ENCODE measurements at places on chromosomes 6 and 20.

DNA sequence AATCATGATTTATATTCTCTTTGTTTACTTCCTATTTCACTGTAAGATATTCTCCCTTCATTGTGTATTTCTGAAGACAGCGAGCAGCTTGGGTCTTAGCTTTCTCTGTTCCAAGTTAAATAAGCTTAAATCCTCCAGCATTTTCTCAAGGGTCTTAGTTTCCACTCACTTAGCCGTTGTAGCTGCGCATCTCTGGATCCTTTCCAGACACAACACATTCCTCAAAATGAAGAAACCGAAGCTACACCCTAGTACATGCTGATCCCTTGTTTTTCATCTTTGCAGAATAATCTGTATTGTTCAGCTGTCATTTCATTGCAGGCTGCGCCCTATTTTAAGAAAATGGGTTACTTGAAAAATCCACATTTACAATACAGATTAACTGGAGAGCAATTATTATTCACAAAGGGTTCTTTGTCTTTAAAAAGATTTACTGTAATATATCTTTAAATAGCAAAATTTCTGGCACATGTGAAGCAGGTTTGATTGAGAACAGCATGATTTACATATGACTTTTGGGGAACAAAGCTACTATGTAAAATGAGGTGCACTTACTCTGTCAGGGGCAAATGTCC, 375.8 kb downstream of the QKI start:
- DNase-seq: no peak

- DNase-seq: no peak
These were observed 621.5 kb downstream of the QKI start for GRCh38 chr6:164035900-164036485.

- no peak for DNase-seq
These were observed 332.3 kb upstream of the MARCKS start for GRCh38 chr6:113524826-113525225.

DNA sequence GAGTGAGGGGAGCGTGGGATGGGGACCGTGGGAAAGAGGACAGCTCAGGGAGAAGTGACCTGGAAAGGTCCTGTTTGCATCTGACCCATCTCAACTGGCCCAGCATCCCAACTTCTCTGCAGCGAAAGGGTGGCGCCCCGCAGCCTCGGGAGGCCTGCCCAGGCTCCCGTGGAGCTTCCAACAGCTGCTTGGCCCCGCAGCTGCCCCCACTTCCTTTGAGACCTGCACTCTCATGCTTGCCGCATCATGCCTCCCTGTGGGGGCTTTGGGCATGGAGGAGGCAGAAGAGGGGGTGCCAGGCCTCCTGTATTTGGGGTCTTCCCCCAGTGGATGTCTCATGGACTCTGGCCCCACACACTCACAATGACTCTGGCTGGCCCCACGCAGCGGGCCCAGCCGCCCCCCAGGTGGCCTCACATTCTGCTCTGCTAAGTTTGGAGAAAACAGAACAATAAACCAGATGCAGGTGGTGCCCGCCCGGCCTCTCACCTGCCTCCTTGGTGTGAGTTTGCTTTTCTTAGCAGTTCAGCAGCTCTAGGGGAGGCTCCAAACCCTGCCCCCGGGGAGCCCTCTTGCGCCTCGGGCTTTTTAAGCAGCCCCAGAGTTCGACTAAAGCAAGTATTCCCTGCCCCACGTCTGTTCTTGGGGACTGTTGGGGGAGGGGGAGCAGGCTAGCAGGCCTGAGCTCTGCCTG, 40.7 kb downstream of the CPXM1 start:
- DNase-seq: no peak

- DNase-seq: peak; percentile 60
These were observed 54.6 kb downstream of the BPIFB1 start for GRCh38 chr20:33337531-33338165.

GRCh38 chr6:39445667-39446066, 123.2 kb upstream of the KCNK16 start:
- no peak for DNase-seq

GRCh38 chr20:50969435-50969834, 10.8 kb downstream of the MOCS3 start:
- no peak for DNase-seq

GRCh38 chr6:3535776-3536435, 79.1 kb upstream of the SLC22A23 start:
- no peak for DNase-seq

GRCh38 chr20:14701326-14701725, 363.9 kb upstream of the FLRT3 start:
- no peak for DNase-seq

GRCh38 chr20:20457392-20458126, 89.7 kb downstream of the INSM1 start:
- no peak for DNase-seq

- DNase-seq: no peak
These were observed 398.0 kb downstream of the CDKAL1 start for GRCh38 chr6:20932284-20932683.

GRCh38 chr6:169293196-169293595, 39.5 kb upstream of the THBS2 start:
- no peak for DNase-seq

DNA sequence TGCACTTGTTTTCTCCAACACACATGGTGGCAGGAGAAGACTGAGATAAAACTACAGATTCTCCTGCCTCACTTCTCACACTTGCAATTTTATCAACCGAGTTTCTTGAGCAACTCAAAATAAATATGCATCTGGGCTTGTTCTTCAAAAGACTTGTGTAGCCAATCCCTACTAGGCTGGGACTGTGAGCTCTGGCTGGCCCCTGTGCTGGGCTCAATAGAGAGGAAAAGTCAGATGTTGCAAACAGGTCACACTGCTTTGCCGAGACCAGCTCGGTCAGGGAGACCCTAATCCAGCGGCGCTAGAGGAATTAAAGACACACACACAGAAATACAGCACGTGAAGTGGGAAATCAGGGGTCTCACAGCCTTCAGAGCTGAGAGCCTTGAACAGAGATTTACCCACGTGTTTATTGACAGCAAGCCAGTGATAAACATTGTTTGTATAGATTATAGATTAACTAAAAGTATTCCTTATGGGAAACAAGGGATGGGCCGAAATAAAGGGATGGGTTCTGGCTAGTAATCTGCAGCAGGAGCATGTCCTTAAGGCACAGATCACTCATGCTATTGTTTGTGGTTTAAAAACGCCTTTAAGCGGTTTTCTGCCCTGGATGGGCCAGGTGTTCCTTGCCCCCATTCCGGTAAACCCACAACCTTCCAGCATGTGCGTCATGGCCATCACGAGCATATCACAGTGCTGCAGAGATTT, 32.7 kb downstream of the FAM50B start:
- no peak for DNase-seq

GRCh38 chr6:168447700-168448099, 6.7 kb downstream of the SMOC2 start:
- no peak for DNase-seq

GRCh38 chr6:11251553-11252360, 19.3 kb upstream of the NEDD9 start:
- no peak for DNase-seq

- no peak for DNase-seq
These were observed 18.8 kb downstream of the EYA2 start for GRCh38 chr20:46913329-46914044.

- DNase-seq: peak; percentile 83
These were observed 17.4 kb downstream of the HSPA12B start for GRCh38 chr20:3749689-3750531.

GRCh38 chr6:170257376-170257775, 33.5 kb downstream of the DLL1 start:
- DNase-seq: no peak

DNA sequence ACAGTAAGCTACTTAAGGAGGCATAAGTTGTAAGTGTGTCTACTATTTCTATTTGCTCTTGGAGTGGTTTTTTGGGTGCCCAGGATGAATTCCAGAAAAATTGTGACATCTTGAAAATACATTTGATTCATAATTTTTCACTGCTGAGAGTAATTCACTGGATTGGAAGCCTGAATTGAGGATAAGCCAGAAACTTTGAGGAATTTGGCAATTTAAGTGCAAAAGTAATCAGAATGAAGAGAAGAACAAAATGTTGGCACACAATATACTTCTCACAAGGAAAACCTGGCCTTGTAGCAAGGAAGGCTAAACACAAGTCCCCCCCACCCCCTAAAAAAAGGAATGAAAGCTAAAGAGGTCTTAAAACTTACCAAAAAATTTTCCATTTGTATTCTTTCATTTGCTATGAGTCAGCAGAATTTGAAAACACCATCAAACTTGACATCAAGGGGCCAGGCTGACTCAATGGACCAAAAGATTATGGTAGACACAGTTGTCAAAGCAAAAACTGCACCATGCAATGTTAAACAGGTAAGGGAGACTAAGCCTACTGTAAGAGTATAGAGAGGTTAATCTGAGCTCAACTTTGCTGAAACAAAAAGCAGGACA, 840.0 kb downstream of the FRK start:
- no peak for DNase-seq

DNA sequence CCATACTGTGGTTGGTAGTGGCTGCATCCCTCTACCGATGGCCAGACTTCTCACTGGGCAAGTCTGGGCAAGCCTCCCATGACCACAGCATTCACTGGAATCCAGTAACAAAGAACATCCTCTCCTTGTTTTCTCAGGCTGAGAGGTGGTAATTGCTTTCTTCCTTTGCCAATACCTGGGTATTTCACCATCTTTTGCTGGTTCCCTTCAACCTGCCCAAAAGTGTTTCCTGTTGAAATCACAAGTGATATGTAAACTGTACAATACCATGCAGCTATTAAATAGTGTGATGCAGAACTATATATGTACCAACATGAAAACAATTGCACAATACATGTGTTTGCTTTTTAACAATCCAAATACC, at the start of gene PTCHD4:
Gene PTCHD4 (minus strand): TSS at position 55 of the 364 bp plus-strand sequence. CDS start 42,240 bp downstream, outside the sequence.
- DNase-seq: no peak

- no peak for DNase-seq
These were observed 40.2 kb upstream of the RBM24 start for GRCh38 chr6:17240803-17241500.

GRCh38 chr6:132016396-132016795, 65.2 kb upstream of the CCN2 start:
- no peak for DNase-seq

- DNase-seq: no peak
These were observed 254.3 kb downstream of the THBS2 start for GRCh38 chr6:168999392-168999791.

DNA sequence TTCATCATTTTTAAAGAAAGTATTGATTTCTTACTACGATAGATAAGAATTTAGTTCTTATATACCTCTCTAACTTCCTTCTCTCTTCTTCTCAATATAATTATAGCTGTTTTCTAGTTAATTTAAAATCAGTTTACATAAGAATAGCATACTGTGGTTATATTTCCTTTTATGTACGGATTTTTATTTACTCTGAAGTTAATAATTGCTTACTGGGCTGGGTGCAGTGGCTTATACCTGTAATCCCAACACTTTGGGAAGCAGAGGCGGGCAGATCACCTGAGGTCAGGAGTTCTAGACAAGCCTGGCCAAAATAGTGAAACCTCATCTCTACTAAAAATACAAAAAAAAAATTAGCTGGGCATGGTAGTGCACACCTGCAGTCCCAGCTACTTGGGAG, 9.7 kb downstream of the ACSS2 start:
- DNase-seq: no peak

- no peak for DNase-seq
These were observed 2.6 kb upstream of the LKAAEAR1 start for GRCh38 chr20:64086801-64087200.

- no peak for DNase-seq
These were observed 659.2 kb downstream of the HDGFL1 start for GRCh38 chr6:23228439-23229024.

- DNase-seq: no peak
These were observed 28.6 kb upstream of the MAPK13 start for GRCh38 chr6:36101691-36102090.

- DNase-seq: no peak
These were observed 216.2 kb upstream of the SOX4 start for GRCh38 chr6:21377356-21377755.

- DNase-seq: no peak
These were observed 114.5 kb downstream of the INSM1 start for GRCh38 chr20:20482453-20482852.

DNA sequence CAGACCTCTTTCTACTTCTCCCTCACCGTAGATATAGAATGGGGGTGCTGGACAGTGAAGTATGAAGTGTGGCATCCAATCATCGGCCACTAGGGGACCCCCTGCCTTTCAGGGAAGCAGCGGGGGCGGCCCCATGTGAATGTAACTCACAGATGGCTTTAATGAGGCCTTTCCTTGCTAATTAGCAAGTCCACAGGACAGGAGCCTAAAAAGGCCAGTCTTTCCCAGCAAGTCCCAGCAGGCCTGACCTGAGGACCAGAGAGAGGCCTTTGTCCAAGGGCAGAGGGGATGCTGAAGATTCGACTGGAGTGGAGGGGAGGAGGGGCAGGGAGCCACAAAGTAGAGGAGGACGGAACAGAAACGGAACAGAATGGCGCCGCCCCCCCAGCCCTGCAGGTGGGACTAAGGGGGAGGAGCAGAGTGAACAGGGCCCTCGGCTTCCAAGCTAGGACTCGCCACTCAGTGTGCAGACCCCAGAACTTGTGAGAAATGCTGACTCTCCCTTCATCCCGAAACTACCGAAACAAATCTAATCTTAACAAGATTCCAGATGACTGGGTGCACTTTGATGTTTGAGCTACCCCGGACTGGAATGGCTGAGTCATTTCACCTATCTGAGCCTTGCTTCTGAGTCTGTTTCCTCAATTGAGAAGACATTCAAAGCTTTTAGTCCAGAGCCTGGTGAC, 5.8 kb downstream of the C6orf132 start:
- DNase-seq: peak; percentile 87

- no peak for DNase-seq
These were observed 39.5 kb downstream of the NCR2 start for GRCh38 chr6:41374618-41375590.

DNA sequence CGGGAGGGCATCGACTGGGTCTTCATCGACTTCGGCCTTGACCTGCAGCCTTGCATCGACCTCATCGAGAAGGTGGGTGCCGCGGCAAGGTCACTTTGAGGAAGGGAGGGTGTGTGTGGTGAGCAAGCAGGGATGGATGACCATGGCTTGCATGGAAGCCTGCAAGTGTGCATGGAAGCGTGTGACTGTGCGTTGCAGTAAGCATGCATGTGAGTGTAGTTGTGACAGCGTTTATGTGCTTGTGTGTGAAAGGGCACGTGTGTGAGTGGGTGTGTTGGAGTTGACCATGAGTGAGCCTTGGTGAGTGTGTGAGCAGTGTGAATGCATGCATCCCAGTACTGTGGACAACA, 32.5 kb downstream of the MYH7B start:
- no peak for DNase-seq

DNA sequence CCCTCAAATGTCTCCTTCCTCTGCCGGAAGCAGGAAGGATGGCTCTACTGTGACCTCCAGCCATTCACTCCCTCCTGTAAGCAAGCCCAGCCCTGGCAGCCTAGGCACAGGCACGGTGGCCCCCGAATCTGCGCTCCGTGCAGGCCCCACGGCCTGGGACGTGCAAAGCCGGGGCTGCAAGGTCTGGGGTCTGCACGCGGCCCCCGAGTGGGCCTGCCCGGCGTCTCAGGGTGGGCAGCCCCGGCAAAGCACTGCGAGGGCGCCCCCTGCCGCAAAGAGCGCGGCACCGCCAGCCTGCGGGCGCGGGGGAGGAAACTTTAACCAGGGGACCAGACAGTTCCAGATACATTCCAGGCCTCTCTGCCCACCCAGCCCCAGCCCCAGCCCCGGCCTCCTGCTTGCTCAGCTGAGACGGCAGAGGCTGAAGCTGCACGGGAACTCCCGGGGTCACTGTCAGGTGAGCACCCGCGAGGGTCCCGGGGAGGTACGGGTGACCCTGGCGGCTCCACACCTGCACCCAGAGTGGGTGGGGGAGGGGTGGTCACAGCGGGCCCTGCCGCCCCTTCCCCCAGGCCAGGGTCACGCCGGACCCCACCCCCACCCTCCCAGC, 98.8 kb downstream of the ASXL1 start:
- DNase-seq: peak; percentile 90
